ENCODE measurements at places on chromosomes 4 and X.

GRCh38 chr4:176539785-176540175, 220.0 kb downstream of the SPCS3 start:
- DNase-seq, result no peak

- peak; percentile 26 for DNase-seq
Observed at GRCh38 chr4:85555206-85555605, 80.3 kb downstream of the ARHGAP24 start.

- DNase-seq, result no peak
Observed at GRCh38 chrX:31392513-31392912, 320.7 kb upstream of the FTHL17 start.

DNA sequence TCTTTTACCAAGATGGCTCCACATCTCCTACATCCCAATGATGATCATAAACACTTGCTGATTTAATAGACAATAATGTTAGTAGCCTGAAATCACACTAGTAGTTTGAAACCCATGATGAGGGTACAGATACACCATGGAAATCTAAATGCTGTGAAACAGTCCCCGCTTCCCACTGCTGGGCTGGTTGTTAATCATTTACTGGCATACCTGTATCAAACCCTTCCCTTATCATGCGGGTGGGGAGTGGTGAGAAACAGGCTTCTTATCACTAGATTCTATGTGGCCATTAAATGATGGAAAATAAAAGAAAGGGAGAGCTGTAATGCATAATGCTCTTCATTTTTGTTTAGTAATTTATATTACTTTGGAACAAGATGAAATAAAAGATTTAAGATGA, 21.9 kb downstream of the MAOA start:
- no peak for DNase-seq

DNA sequence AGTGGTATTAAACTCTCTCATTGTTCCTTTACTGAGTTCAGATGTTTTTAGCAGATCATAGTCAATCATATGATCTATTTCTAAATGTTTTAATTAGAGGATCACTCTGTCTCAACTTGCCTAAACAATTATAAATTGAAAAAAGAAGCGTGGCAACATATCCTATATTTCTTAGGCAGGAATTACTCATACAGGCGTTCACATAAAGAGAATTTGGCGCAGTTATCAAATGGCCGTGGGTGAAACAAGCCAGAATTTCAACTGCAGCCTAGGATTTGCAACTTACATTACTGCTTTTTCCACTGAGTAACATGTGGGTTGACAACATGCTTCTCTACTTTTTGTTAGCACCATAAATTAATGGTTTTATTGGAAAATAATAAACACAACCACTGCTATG, 141.3 kb downstream of the CPE start:
- no peak for DNase-seq

- DNase-seq, result no peak
Observed at GRCh38 chrX:30906726-30907125, 17.7 kb upstream of the TAB3 start.

- DNase-seq, result peak; percentile 81
Observed at GRCh38 chr4:6546681-6547447, 28.1 kb upstream of the MAN2B2 start.
